Fibroblast of the conjunctiva (primary cell): ENCODE measurements at places on chromosomes 7 and 10.

- DNase-seq, result no peak
These were observed 29.3 kb upstream of the FOXL3 start for GRCh38 chr7:260441-261281.

DNA sequence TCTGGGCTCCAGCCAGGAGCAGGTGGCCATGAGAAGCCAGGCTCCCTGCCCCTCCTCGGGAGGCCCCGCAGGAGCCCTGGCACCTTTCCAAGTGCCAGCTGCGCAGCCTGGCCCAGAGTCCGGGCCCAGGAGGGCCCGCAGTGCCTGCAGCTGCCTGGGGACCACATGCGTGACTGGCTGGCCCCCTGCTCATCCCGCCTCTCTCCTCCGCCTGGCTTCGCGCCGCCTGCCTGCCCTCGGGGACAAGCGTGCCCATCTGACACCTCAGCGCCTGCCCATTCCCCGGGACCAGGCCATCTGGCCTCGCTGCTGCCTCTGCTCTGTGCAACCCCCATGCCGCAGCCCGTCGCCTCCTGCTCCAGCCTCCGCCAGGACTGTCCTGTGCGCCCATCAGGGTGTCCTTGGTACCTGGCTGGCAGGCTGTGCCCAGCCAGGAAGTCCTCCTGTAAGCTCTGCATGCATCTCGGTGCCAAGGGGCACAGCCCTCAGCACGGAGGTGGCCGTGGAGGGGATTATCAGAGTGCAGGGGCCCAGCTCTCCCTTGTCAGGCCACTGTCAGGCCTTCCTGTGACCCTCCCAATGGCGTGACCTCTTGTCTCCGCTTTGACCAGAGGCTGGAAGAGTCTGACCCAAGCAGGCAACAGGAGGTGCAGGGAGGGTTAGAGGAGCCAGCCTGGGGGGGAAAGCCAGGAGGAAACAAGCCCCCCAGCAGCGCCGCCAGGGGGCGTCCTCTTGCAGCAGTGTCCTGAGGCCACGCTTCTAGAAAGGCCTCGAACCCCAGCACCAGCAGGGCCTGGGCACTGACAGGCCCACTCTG is 50.5 kb downstream of the TMEM209 start:
- no peak for DNase-seq

DNA sequence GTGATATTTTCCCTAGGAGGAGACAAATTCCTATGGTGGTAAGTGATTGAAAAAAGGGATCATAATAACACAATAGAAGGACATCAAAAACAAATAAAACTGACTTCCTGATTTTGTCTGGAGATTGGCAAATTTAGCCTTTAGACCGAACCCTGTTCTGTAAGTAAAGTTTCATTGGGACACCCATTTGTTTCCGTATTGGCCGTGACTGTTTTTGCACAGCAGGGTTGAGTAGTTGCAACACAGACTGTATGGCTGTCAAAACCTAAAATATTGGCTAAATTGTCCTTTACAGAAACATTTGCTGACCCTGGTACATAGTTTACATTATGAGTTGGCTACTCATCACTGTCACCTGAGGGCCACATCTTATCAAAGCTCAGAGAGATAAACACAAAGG is 168.6 kb downstream of the PRKCQ start:
- no peak for DNase-seq

- DNase-seq, result no peak
These were observed 23.7 kb downstream of the LDB1 start for GRCh38 chr10:102096449-102096848.

DNA sequence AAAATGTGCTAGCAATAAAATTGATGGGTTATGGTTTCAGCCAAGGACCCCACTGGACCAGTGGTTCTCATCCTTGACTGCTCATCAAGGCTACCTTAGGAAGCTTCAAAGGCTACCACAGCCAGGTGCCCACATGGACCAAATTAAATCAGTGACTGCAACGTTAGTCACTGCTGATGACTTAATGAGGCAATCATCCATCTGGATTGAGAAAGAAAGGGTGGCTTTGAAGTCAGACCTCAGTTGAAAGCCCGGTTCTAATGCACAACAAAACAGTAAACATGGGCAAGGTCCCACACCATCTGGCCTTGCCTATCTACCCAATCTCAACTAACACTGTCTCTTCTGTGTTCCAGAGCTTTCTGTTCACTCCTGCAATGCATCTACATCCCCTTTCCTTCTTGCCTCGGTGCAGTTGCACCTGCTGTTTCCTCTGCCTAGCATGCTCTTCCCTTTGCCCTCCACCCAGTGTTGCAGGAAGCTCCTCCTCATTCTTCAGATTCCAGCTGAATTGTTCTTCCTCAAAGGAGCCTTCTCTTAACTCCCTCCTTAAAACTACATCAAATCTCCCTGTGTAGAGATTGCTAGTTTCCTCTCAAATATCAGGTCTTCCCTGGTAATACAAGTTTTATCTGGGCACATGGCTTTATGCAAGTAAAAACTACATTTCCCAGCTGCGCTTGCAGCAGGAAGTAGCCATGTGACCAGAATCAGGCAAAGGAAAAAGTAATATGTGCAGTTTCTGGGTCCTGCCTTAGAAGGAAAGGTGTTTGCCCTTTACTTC is 10.3 kb upstream of the KCNK18 start:
- DNase-seq, result no peak

GRCh38 chr10:93762979-93763391 is 5.2 kb downstream of the LGI1 start:
- DNase-seq, result no peak

- no peak for DNase-seq
These were observed 362.9 kb downstream of the GFRA1 start for GRCh38 chr10:115909962-115910731.

DNA sequence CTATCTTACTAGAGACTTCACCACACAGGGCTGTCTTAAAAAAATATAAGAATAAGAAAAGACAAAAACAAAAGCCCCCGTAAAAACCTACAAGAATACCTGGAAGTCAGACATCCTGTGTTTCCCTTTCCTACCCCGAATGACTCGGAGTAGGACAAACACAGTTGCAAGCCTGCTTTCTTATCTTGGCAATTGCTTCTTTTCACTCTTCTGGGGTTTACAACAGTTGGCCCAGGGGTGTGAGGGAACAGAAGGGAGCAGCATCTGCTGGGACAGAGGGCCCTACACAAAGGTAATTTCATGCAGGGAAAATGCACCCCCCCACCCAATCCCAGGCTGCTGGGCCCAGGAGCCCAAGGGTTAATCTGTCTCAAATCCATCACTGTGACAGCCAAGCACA is 220.6 kb downstream of the ARHGAP12 start:
- DNase-seq, result no peak

- no peak for DNase-seq
These were observed 282.6 kb downstream of the CAMK1D start for GRCh38 chr10:12631787-12632562.
